ENCODE measurements at places on chromosomes 2 and 18.

DNA sequence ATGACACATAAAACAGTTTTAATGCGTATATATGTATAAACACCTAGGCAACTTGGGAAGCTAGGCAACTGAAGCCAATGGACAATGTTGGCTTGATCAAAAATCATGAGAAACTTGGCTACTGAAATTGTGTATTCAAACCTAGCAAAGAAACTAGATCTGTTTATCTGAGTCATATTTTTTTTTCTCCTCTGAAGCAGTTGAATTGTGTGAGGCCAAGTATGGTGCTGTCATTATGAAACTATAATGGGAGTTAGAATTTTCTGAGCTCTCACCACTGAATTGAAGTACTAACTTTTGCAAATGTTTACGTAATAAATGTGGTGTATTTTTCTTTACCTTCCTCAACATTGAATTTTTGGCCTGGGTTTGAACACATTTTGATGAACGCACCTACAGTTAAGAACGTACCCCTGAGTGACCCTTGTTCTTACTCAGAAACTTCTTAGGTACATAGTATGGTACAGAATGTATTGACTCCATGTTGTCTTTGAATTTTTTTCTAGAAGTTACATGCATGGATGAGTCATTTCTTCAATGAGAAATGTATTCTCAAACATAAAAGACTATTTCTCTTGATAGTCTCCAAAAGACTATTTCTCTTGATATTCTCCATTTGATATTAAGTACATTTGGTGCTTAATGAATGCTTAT lies 23.8 kb downstream of the CD28 start:
- DNase-seq: no peak

GRCh38 chr2:31327505-31327904 lies 87.0 kb downstream of the XDH start:
- DNase-seq: no peak

GRCh38 chr2:191933307-191934105 lies 86.6 kb upstream of the CAVIN2 start:
- no peak for DNase-seq

DNA sequence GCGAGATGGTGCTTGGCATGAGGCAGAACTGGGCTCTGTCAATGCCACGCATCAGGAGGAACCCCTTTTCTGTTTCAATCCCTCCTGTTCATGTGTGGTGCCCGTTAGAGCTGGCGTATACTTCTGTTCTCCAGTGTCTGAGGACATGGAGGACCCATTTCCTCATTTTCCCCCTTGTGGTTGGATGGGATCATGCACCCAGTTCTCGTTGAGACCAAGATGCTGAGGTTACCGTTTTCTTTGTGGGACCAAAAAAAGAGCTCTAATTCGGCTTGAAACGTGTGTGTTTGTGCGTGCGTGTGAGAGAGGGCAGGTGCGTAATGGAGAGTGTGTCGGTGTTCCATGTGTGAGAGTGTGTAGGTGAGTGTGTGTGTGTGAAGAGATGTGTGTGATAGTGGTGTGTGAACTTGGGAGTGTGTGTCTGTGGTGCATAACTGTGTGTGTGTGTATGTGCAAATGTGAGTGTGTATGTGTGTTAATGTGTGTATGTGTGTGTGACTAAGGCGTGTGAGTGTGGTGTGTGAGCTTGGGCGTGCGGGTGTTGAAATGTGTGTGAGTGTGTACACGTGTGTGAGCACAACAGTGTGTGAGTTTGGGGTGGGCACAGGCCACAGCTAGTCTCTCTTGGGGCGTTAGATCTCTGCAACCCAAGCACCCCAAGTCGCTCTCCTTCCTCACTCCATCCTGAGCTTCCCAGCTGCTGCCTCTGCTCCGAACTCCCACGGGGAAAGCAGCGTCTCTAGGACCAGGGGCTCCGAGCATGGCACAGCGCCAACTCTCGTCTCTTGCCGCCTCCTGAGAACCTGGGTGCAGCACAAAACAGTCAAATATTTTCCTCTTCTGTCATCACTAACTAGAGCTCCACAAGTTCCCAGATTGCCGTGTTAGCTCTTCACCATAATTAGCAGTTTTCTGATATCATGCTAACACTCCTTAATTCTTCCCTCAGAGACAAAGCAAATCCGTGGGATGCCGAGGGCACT lies 75.8 kb downstream of the LONRF2 start:
- DNase-seq: no peak

DNA sequence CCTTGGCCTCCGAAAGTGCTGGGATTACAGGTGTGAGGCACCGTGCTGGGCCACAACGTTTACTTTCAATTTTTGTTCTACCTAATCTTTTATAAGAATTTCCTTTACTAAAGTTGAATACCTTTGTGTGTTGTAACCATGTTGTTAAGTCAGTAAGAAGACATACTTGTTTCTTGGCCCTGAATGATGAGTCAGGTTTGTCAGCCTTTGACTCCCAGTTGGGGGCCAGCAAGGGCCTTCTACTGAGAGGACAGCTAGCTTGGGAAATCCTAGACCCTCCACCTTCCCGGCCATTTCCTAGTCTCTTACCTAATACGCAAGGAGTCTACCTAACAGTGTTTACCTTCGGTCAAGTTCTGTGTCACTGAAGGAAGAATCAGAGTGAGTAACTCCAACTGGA lies 22.7 kb downstream of the MTHFD2 start:
- DNase-seq: no peak

GRCh38 chr2:227834423-227834822 lies 20.8 kb downstream of the CCL20 start:
- no peak for DNase-seq

- DNase-seq: peak; percentile 83
These were observed at the start of gene NCL for GRCh38 chr2:231463698-231464575. Gene NCL, minus strand, starts transcription at chr2:231464484. Its CDS starts 131 bp downstream, at chr2:231464353.

GRCh38 chr2:233426619-233427342 lies 72.5 kb downstream of the DGKD start:
- no peak for DNase-seq

DNA sequence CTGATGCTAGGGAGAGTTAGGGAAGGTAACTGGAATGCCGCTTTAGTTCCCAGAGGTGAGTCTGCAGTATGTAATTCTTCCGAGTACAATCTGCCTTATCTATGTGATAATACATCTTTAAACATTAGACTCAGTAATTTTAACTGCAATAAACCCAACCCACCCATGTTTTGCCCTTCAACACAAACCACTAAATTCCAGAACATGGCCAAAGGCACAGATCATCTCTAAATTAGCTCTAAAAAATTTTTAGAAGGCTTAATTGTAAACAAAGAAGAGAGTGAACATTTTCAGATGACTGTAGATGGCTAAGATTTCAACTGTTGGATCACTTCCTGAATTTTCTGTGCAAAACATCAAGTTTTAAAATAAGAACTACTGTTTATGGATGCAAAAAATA lies 488.7 kb upstream of the ID2 start:
- DNase-seq: no peak

DNA sequence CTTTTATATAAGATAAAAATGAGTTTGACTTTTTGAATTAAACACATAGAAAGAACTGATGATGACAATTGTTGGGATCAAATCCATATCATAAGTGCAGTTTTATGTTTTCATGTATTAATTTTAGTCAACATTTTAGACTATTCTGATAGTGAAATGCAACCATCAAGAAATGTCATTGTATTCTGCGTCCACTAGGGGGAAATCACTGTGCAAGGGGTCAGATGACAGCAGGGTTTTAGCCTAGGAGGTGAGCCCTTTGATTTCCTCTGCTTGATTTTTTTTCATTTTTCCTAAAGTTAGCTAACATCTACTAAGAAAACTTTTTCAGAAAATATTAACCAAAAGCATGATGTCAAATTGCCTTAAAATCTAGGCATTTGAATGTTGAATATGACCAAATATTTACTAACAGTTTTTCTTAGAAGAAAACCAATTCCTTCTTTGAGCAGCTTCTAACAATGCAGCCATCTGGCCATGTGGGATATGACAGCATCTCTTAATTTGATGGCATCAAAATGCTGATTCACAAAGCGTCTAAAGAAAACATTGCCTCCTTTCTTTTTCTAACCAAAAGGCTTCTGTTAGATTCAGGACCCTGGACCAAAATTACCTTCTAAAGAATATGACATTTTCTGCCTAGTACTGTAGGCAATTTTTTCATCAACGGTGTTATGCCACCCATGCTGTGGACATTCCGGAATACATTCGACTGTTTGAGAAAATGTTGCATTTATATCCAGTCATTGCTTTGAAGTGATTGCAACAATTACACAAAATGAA lies 141.5 kb downstream of the SPHKAP start:
- no peak for DNase-seq

DNA sequence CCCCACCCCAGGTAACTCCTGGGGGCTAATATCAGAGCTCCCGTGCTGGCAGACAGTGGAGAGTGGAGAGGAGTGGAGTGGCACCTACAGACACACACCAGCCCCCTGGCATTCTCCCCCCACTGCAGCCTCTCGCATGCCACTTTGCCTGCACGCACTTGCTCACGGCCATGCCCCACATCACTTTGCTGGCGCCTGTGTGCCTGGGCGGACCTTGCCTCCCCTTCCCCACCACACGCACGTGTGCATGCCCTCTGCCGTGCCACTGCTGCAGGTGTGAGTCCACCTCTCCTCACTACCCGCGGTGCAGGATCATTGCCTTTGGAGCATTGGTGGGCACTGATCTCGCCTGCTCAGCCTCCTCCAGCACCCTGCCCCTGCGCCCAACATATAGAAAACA lies 72.6 kb upstream of the DOK6 start:
- DNase-seq: no peak

GRCh38 chr2:118227698-118228508 lies 139.6 kb downstream of the INSIG2 start:
- no peak for DNase-seq

DNA sequence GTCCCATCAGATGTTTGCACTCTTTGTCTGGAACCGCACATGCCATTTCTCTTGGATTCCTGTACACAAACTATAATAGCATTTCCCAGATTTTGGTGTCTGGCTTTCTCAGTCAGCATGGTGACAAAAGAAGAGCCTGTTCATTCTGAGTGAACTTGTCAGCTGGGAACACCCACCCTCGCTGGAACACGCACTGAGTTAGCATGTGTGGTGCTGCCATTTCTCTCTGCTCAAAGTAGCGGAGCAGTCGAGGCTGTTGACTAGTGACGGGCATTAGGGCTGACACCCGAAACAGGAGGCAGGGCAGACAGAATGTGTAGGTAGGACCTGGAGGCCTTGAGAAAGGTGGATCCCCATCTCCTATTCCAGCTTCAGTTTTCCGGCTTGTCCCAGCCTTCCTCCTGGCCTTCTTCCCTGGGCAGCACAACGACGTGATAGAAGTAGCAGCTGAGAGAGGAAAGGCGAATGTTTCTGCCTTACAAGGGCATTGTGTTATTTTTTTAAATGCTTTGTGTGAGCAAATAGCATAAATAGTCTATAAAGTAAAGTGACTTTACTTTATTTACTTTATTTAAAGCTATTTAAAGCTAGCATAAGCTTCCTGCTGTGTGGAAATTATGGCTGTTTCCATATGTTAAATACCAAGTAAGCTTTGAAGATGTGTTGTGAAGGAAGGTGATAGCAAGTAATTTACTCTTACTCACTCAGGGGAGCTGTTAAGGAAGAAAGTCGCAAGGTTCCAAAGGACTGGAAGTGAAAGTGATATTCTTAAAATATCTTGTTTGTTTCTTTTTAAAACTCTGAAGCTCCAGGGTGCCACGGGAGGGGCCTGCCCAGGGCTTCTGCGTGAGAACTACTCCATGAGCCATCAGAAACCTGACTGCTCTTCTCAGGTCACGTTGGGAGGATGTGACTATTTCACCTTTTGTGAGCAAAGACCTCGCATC lies 272.6 kb downstream of the NEDD4L start:
- no peak for DNase-seq

- DNase-seq: no peak
These were observed 91.4 kb upstream of the RBMS1 start for GRCh38 chr2:160584972-160585494.

All from activated CD4-positive, alpha-beta T cell treated with anti-CD3 and anti-CD28 coated beads, Interleukin-2, amount 50 U/mL, for 1 hour (primary cell).